ENCODE measurements at places on chromosomes 2 and 18.
A peak's percentile ranks its signal among the peaks of the same experiment; 100 is the strongest.

DNA sequence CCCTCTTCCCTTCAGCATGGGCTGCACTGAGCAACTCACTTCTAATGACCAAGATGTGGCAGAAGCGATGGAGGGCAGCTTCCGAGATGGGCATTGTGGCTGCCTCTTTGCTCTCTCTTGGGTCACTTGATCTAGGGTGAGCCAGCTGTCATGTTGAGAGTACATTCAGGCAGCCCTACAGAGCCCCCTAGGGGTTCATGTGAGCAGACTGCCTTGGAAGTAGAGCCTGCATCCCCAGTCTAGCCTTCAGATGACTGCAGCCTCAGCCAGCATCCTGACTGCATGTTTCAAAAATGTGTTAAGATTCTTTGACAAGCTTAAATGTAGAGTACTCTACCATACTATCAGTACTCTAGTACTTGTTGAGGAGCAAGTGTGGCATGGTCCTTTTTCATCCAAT is 143.9 kb downstream of the NCK2 start:
- no peak for DNase-seq

GRCh38 chr18:9867071-9867594 is 18.6 kb upstream of the TXNDC2 start:
- no peak for DNase-seq

DNA sequence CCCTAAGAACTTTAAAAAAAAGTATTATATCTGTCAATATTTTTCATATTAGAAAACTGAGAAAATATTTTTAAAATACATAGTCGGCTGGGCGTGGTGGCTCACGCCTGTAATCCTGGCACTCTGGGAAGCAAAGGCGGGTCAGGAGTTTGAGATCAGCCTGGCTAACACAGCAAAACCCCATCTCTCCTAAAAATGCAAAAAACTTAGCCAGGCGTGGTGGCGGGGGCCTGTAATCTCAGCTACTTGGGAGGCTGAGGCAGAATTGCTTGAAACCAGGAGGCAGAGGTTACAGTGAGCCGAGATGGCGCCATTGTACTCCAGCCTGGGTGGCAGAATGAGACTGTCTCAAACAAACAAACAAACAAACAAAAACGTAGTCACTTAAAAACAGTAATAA is 5.1 kb upstream of the KCMF1 start:
- no peak for DNase-seq

GRCh38 chr2:8544786-8545694 is 136.8 kb upstream of the ID2 start:
- DNase-seq = peak; percentile 41

GRCh38 chr2:190506666-190507065 is 27.9 kb downstream of the NEMP2 start:
- no peak for DNase-seq

DNA sequence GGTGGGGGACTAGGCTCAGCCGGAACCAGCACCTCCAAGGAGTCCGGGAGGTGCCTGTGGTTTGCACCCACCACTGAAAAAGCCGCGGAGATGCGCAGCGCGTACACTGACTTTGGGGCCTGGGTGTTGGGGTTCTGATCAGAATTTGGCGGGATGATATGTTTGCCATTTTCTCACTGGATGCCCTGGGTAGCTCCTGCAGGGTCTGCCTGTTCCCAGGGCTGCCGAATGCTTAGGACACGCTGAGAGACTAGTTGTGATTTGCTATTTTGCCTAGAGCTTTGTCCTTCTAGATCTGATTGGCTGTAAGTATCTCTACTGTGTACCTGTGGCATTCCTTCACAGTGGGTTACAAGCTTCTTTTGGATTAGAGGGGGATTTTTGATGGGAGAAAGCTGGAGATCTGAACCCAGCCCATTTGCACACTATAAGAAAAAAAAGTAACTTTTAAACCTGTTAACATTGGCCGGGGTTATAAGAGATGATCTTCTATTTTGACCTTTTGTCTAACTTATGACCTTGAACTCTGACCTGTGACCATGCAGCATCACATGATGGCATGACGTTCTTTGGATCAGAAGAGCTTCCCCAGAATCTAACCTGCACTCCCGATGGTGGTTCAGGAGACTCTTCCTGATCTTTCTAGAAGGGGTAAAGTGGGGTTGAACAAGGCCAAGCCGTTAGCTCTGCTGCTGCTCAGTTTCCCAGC is 1.6 kb downstream of the KCNE4 start:
- no peak for DNase-seq

DNA sequence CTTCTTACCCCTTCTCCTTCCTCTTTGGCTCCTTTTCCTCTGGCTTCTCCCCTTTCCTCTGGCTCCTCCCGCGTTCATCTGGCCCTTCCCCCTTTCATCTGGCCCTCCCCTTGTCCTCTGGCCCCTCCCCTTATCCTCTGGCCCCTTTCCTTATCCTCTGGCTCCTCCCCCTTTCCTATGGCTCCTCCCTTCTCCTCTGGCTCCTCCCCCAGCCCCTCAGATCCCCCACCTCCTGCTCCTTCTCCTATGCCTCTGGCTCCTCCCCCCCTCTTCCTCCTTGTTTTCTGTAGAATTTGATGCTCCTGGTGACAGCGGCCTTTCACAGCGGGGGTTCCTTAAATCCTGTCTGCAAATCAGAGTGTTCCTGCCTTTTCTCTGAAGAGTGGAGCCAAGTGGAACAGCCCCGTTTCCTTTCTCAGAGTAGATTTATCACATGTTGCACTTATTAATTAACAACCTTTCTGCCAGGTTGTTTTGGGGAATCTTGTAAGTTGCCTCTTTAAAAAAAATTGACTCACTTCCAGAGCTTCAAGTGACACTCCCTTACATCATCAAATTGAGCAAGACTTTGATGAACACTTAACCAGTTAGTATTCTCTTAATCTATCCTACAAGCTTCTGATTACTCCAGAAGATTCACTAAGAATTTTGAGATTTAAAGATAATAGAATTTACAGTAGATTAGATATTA is 27.9 kb downstream of the FABP1 start:
- DNase-seq = peak; percentile 96

- DNase-seq = no peak
Measured at GRCh38 chr2:200405599-200406298, 99.3 kb downstream of the SPATS2L start.

DNA sequence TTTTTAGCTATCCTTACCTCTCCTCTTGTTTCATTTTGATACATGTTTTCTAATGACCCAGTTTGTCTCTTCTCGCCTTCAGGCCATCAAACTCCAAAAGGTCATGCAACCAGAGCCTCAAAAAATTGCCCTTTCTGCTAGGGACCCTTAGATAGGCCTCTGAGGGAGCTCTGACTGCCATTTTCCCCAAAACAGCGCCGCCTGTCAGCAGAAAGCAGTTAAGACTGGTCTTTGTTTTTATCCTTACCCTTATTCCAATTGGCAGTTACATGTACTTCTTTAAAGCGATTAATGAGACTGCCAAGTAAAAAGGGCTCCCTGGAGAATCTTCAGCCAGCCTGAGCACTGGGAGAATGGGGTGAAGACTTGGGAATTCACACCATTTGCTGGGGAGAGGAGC is 55.1 kb upstream of the RIT2 start:
- DNase-seq = peak; percentile 45

DNA sequence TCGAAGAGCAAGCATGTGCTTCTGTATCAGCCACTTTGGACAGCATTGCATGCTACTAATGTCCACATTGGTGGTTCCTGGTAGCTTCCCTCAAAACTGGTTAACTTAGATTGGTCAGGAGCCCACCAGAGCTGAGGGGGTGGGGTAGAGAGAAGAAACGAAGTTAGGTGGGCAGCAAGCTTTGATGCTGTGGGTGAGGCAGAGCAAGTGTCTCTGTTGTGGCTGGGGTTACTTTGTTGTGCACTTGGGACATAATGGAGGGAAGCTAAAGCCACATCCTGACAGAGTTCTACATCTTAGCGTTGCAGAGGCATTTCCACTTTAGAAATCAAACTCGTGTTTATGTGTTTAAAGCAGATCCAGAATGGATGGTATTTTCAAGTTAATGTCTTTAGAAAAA is 82.7 kb downstream of the FAM168B start:
- DNase-seq = no peak

GRCh38 chr2:107412209-107412904 is 414.3 kb upstream of the RGPD4 start:
- DNase-seq = no peak

DNA sequence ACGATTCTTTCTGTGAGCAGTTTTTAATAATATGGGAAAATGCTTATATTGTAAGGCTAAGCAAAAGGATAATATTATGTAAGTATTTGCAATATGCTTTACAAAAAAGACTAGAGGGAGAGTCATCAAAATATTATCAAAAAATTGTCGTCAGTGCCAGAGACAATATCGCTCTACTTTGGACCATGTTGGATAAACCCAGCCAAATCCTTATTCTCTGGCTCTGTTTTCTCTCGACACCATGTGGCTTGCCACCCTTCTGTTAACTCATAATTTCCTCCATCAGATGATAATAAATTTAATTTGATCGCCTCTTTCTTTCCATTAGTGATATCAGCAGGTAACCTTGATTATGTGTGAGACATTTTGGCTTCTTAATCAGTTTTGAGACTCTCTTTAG is 129.9 kb downstream of the CDC42EP3 start:
- no peak for DNase-seq

- DNase-seq = no peak
Measured at GRCh38 chr2:133726973-133727372, 158.7 kb upstream of the NCKAP5 start.

DNA sequence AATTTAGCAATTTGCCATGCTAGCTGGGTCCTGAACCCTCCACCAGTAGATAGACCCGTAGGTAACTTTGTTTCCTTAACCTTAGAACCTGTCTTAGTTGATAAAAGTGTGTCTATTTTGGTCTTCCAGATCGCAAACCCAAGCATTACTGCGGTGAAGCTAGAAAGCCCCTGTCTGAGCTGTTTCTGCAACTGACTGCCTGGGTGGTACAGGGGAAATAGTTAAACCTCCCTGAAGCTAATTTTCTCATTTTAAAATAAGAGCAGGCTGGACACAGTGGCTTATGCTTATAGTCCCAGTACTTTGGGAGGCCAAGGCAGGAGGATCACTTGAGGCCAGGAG is 101.7 kb upstream of the MSH2 start:
- DNase-seq = no peak

- no peak for DNase-seq
Measured at GRCh38 chr18:73414598-73414997, 546.8 kb upstream of the NETO1 start.

DNA sequence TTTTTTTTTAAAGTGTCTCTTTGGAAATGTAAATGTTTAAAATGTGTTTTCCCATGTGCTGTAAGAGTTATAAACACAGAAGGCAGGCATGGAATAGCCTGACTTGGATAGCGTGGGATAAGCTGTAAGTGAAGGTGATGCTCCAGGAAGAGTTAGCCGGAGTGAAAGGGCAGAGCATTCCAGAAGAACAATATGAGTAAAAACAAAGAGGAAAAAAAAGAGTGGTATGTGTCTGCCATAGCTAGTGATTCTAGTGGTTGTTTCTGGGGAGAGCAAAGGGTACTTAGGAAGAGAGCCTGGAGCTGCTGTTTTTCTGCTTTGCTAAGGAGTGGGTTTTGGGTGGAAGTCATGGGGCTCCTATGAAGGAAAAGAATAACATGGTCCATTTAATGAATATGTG is 126.9 kb upstream of the DLGAP1 start:
- no peak for DNase-seq

DNA sequence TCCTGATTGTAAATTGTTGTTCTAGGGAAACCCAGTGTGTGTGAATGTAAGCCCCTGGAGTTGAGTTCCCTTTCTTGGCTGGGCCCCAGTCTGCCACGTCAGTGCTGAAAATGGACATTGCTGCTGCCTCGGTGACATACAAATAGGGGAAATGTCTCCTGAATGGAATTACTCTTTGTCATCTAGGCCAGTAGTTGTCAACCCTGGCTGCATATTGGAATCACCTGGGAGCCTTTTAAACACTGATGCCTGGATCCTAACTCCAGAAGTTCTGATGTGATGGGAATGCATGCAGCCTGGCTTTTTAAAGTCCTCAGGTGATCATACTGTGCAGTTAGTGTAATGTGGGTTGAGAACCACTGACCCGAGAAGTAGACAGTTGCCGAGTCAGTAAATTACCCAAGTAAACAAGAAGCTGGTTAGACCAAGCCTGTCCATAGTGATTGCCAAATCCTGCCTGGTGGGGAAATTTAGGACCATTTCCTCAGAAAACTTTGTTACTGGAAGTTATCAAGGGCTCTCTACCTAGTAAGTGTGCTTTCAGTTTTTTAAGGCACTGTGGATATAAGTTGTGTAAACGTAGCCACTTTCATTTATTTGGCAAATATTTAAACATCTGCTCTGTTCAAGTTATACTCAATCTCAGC is 27.6 kb upstream of the IL1R1 start:
- DNase-seq = no peak

- no peak for DNase-seq
Measured at GRCh38 chr2:154978244-154978643, 279.7 kb downstream of the KCNJ3 start.

DNA sequence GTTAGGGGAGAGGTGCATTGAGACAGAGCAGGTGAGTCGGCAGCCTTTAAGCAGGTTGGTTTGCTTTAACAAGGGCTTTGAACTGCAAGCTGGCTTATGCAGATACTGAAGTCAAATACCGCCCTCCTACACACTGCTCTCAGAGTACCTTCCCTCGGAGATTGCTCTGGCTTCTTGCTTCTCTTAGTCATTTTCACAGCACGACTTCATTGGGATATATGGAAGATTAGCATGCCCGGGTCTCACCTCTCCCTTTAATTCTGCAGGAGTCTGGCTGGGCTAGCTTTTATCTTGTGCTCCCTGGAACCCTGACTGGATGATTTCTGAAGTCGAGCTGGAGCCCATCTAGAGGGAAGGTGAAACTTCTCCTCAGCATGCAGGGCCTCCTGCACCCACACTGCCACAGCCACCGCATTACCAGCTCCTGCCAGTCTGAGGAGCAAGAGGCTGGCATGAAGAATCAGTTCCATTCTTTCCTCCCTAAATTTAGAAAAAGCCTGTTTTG is 395.5 kb upstream of the HNRNPA3 start:
- peak; percentile 61 for DNase-seq

DNA sequence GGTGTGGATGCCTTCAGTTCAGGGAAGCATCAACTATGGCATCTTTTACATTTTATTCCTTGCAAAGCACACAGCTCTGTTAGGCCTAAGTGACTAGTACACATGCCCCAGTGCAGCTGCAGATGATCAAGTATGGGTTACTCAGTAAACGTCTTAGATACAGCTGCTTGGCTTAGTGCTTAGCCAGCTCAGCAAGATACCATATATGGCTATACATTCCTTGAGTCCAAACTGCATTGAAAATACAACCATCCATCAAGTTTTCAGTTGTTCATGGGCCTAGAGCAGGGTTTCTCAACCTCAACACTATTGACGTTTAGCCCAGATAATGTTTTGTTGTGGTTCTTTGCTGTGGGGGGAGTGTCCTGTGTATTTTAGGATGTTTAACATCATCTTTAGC is 769.9 kb downstream of the TSN start:
- DNase-seq = no peak

GRCh38 chr18:7980656-7981055 is 413.5 kb downstream of the PTPRM start:
- no peak for DNase-seq

DNA sequence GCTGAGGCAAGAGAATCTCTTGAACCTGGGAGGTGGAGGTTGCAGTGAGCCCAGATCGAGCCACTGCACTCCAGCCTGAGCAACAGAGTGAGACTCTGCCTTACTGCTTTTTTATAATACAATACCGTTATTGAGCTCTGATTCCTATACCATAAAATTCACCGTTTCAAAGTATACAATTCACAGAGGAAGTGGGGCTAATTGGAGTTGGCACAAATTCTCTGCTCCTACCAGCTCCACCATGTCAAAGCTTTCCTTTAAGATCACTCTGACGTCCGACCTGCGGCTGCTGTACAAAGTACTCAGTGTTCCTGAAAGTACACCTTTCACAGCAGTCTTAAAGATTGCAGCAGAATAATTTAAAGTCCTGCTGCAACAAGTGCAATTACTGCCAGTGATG is 29.6 kb upstream of the CYBRD1 start:
- no peak for DNase-seq
